ENCODE measurements at places on chromosomes 12 and 14.

GRCh38 chr14:59919570-59920377 lies at the start of gene LRRC9:
TSS of gene LRRC9 (plus strand) at chr14:59920144.
- no peak for DNase-seq

- DNase-seq: no peak
Measured at GRCh38 chr14:38882533-38882932, 220.5 kb downstream of the SEC23A start.

DNA sequence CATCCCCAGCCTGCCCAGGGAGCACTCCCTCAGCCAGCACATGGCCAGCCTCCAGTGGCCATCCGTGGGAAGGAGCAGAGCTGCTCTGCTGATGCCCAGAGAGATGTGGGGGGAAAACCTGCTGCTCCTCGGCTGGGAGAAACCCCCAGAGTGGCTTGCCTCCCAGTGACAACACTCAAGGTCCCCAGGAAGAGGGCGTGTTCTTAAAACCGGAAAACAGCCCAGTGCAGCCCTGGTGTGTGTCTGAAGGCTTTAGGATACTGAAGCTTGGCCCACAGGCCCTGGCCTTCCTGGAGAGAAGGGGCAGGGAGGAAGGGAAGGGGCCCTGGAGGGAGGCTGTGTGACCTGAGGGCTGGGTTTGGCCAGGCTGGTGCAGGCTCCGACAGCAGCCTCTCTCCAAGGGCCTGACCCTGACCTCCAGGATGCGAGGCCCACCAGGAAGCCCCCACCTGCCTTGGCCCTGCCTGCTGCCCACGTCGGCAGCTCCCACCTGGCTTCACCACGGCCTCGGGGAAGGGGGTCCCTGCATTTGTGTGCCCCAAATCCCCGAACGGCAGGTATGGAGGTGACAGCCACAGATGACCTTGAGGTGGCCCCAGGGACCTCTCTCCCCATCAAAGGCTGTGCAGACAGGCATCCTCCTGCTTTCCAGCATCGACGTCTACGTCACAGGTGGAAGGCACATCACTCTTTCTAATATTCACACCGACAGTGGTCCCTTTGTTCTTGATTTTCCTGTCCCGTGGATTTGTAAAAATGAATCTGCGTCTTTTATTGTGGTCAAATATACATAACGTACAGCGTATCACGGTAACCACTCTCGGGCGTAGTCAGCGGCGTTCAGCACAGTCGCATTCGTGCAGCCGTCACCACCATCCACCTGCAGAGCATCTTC lies 190.0 kb upstream of the C14orf180 start:
- DNase-seq: no peak

GRCh38 chr12:99133401-99133800 lies 488.3 kb downstream of the APAF1 start:
- DNase-seq: no peak

GRCh38 chr12:15329891-15330290 lies 7.6 kb downstream of the PTPRO start:
- no peak for DNase-seq

- DNase-seq: no peak
Measured at GRCh38 chr14:61558271-61558670, 137.0 kb upstream of the HIF1A start.

GRCh38 chr12:452667-453210 lies 7.0 kb upstream of the B4GALNT3 start:
- DNase-seq: peak; percentile 36

DNA sequence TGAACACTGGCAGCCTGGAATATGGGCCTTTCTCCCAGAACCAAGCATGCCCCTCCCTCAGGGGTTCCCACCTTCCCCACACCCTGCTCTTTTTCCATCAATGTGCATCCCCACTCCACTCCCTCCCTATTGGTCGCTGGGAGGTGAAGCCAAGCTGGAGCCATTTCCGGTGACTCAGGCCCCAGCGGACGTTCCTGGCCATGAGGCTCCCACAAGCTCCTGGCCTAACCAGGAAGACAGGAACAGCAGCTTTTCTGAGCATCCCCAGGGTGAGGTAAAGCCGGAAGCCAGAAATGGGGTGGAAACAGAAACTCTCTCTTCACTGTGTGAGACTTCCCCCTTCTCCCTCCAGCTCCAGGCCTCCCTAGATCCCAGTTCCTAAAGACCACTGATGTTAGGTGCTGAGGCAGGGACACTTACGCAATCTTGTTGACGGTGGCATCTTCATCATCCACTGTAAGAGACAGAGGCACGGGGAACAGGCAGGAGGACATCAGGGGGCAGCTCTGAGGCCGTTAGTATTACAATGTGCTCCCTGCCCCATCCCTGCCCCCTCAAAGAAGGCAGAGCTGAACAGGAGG lies 5.1 kb downstream of the LMBR1L start:
- no peak for DNase-seq

- DNase-seq: no peak
Measured at GRCh38 chr12:48281811-48282210, 68.9 kb downstream of the ZNF641 start.

DNA sequence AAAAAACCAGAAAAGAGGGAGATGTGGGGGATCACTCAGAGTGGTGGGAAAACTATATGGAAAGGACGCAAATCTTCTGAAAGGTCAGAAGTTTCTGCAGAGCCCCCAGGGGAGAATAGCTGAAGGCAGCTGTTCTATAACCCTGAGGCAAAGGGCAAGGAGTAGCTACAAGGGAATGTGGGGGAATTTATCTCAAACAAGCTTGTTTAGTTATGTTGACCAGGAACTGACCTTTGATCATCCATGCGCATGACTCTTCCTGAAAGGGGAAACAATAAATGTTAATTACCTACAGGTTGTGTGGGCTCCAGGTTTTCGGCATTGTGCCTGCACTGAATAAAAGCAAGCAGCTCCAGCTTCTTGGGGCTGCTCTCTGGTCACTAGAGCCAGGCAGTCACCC lies 968.5 kb downstream of the AACS start:
- DNase-seq: no peak

DNA sequence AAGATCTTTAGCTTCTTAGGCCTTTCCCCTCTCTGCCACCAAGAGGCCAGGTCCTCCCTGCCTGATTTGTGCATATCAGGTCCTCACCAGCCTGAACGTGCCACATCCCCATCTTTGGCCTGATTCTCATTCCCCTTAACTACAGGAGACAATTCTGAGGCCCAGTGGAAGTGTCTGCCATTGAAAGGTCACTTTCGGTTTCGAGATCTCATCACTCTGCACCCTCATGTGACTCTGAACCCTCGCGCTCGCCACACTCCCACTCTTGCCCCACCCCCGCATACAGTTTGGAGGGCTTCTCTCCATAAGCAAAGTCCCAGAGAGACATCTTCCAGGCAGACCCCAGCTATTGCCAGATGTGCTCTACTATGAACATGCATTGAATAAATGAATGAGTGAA lies 189.0 kb downstream of the NTF3 start:
- DNase-seq: no peak

- DNase-seq: no peak
Measured at GRCh38 chr12:43287706-43288383, 264.2 kb downstream of the ADAMTS20 start.

- no peak for DNase-seq
Measured at GRCh38 chr12:18932211-18932610, 194.3 kb downstream of the CAPZA3 start.

DNA sequence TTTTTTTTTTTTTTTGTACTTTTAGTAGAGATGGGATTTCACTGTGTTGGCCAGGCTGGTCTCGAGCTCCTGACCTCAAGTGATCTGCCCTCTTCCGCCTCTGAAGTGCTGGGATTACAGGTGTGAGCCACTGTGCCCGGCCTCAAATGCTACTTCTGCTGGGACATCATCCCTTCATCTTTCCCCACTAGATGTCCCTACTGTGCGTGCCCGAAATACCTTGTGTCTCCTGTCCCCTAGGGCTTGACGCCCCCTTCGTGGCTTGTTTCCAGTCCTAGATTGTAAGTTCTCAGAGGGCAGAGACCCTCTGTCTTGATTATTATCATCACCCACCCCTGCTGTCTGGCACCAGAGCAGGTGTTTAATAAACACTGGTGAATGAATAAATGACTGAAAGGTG lies 14.9 kb downstream of the CCDC63 start:
- no peak for DNase-seq

DNA sequence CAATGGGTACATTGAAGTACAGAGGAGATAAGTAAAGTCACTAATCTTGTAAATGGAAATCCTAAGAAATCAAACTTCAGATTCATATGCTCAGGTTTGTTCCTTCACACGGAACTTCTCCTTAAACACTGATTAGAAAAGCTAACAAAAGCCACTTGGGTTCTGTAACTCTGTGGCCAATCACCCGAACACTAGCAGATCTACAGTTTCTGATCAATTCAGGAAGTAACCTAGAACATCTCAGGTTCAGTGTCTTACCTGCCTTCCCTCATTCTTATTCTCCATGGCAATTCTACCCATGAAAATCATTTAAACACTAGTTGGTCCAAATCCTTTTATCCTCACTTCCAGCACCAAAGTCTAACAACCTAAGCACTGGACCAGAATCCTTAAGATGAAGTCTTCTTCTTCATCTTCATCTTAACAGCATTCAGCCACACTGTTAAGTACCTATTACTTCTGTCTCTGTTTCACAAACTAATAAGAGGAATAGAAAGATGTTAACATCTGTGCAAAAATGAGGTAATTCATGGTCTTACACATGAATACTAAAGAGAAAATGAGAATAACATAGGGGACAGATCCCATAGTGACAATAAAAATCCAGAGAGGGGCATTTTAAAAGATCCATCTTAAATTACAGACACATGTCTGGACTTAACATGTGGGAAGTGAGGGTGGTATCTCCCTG lies 184.5 kb downstream of the SSPN start:
- DNase-seq: no peak

GRCh38 chr12:23655112-23655511 lies 294.4 kb downstream of the SOX5 start:
- DNase-seq: no peak

- no peak for DNase-seq
Measured at GRCh38 chr12:101042211-101042610, 167.8 kb downstream of the SLC5A8 start.

DNA sequence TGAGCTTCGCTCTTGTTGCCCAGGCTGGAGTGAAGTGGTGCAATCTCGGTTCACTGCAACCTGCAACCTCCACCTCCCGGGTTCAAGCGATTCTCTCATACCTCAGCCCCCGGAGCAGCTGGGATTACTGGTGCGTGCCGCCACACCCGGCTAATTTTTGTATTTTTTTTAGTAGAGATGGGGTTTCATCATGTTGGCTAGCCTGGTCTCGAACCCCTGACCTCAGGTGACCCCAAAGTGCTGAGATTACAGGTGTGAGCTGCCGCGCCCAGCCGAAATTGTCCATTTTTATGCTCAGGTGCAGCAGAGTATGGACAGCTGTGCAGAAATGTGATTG lies 19.2 kb upstream of the CYP46A1 start:
- no peak for DNase-seq

- no peak for DNase-seq
Measured at GRCh38 chr14:91383439-91383838, 34.2 kb downstream of the CCDC88C start.

DNA sequence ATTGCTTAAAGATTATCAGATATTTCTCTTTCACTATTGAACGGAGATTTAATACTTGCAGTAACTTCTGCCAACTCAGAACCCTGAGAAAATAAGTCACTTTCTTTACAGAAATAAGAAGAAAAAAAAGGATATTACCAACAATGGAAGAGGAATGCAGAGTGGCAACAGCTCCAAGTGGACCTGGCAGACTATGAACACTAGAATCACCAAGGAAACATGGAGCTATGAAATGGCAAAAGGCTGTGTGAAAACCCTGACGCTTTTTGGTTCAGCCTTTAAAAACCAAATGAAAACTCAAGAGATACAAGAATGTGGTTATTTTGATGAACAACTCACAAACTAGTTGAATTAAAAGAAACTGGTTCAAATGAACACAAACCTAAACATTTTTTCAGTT lies 17.7 kb downstream of the DTD2 start:
- DNase-seq: no peak

Measured in stimulated activated CD4-positive, alpha-beta T cell treated with anti-CD3 and anti-CD28 coated beads, Interleukin-1b, Interleukin-23, amount 100 ng/mL, for 24 hours (primary cell).